Stimulated activated CD4-positive, alpha-beta T cell treated with anti-CD3 and anti-CD28 coated beads, TNF-alpha, amount 100 ng/mL, for 24 hours (primary cell): ENCODE measurements at places on chromosomes 11 and 22.

GRCh38 chr22:36736701-36737320 is 33.3 kb upstream of the CACNG2 start:
- no peak for DNase-seq

DNA sequence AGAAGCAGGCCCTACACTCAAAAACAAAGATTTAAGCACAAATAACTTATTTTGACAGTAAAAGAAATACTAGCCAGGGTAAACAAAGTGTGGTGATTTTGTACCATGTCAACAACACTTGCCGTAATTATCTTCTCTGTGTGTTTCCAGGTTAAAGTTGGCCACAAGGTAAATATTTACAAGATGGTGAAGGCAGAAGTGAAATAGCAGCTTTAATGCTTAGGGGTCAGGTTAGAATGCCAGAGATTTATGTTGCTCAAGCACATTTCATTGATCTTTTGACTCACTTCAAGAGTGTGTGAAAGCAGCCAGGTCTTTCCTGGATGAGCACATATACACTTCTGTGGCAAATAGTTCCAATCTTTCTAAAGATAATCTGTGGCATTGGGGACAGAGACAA is 270.2 kb upstream of the LUZP2 start:
- no peak for DNase-seq

DNA sequence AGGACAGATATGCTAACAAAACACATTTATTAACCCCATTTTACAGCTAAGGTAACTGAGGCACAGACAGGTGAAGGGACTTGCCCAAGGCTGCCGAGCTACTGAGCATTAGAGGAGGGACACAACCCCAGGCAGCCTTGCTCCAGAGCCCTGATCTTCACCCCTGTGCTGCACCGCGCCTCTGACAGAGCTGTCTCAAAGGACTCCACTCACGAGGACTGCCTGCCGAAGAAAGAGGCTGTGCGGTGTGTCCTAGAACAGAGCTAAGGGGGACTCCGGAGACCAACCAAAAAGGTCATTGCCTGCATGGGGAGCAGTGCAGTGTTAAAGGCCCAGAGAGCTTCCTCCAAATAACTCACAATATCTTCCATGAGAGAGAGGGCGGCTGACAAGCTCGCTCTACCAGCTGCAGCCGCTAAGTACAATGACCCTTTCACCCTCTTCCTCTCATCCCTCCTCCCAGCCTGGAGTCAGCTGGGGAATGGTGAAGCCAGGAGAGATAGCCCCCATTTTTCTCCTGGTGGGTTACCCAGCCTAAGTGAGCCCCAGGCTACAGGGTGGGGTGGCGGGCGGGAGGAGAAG is 119.2 kb downstream of the DSCAML1 start:
- DNase-seq = no peak

DNA sequence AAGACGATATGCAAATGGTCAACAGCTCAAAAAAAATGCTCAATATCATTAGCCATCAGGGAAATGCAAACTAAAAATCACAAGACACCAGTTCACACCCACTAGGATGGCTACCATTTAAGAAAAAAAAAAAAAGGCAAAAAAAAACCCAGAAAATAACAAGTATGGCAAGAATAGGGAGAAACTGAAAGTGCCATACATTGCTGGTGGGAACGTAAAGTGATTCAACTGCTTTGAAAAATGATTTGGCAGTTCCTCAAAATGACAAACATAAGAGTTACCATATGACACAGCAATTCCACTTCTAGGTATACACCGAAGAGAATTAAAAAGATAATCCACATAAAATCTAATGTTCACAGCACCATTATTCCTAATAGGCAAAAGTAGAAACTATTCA is 47.5 kb downstream of the PICALM start:
- no peak for DNase-seq

GRCh38 chr11:58968251-58968711 is 29.0 kb downstream of the GLYATL1 start:
- no peak for DNase-seq

- DNase-seq = no peak
Observed at GRCh38 chr11:49995565-49995964, 13.2 kb upstream of the OR4C12 start.

DNA sequence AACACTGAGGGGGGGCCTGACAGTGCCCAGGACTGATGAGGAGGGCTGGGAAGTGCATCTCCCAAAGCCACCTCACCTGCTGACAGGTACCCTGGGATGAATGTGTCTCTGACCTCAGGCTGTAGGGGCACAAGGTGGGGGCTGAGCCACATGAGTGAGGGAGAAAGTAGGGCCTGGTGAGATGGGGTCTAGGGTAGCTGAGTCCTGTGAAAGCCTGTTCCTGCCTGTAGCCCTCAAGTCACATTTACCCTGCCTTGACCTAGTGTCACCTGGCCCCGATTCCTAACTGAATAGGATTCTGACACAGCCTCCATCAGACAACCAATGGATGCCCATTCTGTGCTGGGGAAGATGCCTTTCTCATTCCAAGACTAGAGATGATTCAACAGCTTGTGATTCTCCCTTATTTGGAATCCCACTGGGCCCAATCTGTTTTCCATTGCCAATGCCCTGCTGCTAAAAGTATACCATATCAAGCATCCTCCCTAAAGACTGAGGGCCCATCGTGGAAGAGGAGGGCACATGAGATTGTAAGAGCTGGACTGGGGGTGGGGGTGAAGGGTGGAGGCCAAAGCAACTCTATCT is 11.1 kb upstream of the RFPL1 start:
- DNase-seq = no peak

DNA sequence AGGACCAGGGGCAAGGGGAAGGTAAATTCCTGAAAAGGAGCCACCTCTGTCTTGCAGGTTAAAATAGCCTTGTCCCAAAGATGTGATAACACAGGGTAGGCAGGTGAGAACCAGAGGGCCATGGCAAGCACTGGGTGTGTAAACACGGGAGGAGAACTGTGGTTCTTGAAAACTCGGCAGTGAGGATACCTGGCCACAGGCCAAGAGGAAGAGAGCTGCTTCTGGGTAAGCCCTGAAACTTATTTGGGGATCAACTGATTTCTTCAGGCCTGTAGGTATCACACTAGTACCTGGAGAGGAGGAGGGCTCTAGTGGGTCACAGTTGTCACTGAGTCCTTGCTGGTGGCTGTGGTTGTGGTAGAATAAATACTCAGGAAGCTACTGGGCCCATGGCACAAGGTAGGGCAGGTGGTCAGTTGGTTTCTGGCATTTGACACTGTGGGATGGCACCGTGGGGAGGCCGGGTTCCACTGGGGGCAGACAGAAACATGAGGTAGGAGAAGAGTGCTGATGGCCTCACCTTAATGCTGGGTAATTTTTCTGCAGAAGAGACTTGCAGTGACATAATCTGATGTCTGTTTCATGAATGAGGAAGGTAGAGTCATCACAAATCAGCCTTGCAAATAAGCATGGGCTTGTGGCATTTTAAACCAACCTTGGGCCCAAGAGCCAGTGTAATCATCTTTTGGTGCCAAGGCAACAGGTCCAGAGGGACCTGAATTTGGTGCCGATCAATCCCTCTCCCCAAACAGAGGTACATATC is 22.0 kb downstream of the AMPD3 start:
- no peak for DNase-seq

GRCh38 chr11:14500181-14500651 is 605 bp upstream of the COPB1 start:
- DNase-seq = no peak

DNA sequence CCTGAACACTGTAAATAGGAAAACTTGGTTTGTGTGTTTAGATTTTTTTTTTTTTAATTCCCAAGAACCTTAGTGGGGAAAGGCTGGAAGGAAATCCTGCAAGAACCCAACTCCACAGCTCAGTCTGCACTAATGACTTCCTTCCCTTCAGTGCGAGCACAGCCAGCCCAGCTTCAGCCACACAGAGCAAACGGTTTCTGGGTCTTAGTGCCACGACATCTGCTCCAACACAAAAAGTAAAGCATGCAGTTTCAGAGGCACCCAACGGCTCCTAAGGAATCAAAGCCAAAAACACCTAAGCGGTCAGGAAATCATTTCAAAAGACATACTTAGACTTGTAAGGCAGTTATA is 236.1 kb downstream of the TTC28 start:
- DNase-seq = peak; percentile 8

DNA sequence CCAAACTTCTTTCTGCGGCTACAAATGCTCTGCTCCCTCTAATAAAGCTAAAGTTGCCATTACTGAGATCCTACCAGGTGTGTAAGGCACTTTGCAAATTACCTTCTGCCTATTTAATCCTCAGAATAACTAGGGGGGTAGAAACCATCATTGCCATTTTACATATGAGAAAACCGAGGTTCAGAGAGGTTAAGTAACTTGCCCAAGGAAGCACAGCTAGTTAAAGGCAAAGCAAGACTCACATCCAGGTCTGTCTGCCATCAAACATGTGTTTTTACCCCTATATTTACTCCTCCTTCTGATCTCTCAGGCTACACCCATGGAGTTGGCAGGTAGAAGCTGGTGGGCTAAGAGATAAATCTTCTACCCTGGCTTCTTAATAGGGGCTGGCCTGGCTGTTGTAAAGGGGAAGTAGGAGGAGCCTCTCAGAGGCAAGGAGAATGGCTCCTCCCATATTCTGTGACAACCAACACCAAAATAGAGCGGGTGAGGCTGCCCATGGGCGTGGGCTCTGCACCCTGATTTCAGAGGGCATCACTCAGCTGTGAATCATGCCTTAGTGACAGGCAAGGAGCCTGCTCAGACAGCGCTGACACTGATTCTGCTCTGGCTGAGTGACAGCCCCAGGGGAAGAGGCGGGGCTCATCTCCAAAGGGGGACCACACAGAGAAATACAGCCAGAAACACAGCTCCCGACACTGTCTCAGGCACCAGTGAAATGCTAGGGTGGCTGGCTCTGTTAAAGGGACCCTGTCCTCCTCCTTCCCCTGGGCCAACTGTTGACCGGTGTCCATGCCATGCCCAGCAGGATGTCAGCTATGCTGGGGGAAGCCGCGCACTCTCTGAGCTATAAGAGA is 106.8 kb downstream of the ABTB2 start:
- peak; percentile 60 for DNase-seq

DNA sequence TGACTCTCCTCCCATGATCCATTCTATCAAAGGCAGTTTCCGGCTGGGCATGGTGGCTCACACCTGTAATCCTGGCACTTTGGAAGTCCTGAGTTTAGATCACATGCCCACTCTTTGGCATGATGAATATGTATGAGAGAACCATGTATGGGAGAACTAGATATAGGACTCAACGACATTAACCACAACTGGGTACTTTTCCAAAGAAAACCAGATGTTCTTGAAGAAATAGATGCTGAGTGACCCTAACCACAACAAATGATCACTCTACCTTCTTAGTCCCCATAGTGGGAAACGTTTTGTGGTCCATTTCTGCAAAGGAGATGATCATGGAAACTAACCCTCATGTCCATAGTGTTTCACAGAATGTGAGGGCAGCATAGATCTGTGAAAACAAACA is 13.6 kb downstream of the FJX1 start:
- DNase-seq = no peak

DNA sequence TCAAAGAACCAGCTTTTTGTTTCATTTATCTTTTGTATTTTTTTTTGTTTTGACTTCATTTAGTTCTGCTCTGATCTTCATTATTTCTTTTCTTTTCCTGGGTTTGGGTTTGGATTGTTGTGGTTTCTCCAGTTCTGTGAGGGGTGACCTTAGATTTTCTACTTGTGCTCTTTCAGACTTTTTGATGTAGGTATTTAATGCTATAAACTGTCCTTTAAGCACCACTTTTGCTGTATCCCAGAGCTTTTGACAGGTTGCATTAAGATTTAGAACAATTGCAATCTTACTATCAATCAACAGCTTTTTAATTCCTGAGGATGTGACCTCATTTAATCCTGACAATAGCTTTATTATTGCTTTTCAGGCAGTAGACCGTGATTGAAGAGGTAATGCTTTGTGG is 94.3 kb downstream of the ZNF280B start:
- no peak for DNase-seq

- DNase-seq = no peak
Observed at GRCh38 chr11:69319255-69320106, 25.5 kb downstream of the MYEOV start.

DNA sequence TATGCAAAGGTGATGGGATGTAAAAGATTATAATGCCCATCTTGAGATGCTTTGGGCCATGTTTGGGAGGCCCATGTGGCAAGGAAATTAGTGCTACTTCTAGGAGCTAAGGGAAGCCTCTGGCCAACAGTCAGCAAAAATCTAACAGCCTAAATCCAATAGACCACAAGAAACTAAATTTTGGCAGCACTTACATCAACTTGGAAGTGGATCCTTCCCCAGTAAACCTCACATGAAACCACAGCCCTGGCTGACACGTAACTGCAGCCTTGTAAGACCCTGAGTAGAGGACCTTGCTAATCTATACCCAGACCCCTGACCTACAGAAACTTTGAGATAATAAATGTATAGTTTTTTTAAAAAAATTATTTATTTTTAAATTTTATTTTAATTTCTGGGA is 13.1 kb upstream of the GRK3 start:
- no peak for DNase-seq

GRCh38 chr11:133800666-133801065 is 44.6 kb downstream of the SPATA19 start:
- DNase-seq = no peak

GRCh38 chr22:49929211-49929979 is 11.0 kb downstream of the CRELD2 start:
- peak; percentile 74 for DNase-seq

DNA sequence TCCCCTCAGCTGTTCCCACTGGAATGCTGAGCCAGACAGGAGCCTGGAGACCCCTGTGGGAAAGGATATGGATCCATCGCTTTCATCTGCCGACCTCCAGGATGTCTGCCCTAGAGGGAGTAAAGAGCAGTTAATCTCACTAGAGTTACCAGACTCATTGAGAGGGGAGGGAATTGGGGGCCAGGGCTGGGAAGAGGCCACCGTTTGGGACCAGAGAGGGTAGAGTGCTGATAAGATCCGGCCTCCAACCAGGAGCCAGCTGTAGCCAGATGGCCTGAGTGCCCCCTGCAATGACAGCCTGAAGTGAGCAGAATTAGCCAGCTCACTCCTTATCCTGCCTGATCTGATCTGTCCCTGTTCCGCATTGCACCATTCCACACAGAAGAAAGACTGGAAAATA is 3.7 kb upstream of the APLNR start:
- no peak for DNase-seq

GRCh38 chr22:39084666-39085065 is 7.6 kb downstream of the APOBEC3G start:
- DNase-seq = no peak

- DNase-seq = no peak
Observed at GRCh38 chr11:32039149-32039548, 51.7 kb upstream of the RCN1 start.

GRCh38 chr11:62579252-62579651 is 5.6 kb upstream of the EEF1G start:
- DNase-seq = no peak

- DNase-seq = no peak
Observed at GRCh38 chr22:39735776-39736175, 157.8 kb downstream of the ENTHD1 start.

- DNase-seq = no peak
Observed at GRCh38 chr22:47422736-47423135, 660.3 kb downstream of the TBC1D22A start.

GRCh38 chr11:77019976-77020595 is 14.1 kb upstream of the B3GNT6 start:
- DNase-seq = no peak

DNA sequence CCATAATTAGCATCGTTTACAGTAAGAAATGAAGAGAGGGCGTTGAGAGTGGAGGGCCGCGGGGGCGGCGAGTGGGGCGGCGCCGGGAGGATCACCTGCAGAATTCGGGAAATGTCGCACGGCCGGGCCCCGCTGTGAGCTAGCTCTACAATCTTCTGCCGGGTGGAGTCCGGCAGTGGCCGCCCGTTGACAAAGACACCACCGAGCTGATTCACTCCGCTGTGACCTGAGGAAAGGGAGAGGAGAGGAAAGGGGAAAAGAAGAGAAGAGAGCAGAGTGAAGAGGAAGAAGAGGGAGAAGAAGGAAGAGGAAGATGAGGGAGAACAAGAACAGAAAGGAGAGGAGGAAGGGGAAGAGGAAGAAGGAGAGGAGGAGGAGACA is 8.5 kb downstream of the PAX6 start:
- no peak for DNase-seq
